ENCODE measurements at places on chromosomes 3 and 15. TPM values are rescaled to one million over a fixed set of nuclear protein-coding genes. Genes with fewer than 3 reads are reported as not detected.
A peak's percentile ranks its signal among the peaks of the same experiment; 100 is the strongest.

TM4SF4 gene
- total RNA-seq: 1.3 TPM

GATA2 gene
- total RNA-seq: 0.56 TPM

- no peak for DNase-seq
Observed at GRCh38 chr3:62493109-62493801, 119.9 kb upstream of the FEZF2 start.

DNA sequence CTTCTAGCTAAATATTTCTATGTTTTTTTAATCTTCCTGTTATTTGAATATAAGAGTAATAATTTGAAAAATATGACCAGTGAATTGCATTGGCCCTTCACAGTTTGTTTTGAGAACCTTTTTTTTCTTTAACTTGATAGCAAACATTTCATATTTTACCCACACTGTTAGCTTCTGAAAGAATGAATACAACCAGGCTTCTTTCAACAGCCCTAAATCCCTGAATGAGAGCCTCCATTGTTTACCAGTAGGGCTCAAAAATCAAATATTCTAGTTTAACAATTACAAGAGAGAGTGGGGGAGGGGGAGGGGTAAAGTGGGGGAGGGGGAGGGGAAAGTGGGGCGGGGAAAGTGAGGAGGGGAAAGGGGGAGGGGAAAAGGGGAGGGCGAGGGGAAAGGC lies 14.5 kb upstream of the TOP2B start:
- no peak for DNase-seq

GRCh38 chr3:156792945-156793344 lies 33.2 kb upstream of the LEKR1 start:
- DNase-seq: no peak

TMEM158 gene
- total RNA-seq: not detected

MUC20 gene
- total RNA-seq: 0.46 TPM

CLDN11 gene
- 0.29 TPM for total RNA-seq

SST gene
- not detected for total RNA-seq

DNA sequence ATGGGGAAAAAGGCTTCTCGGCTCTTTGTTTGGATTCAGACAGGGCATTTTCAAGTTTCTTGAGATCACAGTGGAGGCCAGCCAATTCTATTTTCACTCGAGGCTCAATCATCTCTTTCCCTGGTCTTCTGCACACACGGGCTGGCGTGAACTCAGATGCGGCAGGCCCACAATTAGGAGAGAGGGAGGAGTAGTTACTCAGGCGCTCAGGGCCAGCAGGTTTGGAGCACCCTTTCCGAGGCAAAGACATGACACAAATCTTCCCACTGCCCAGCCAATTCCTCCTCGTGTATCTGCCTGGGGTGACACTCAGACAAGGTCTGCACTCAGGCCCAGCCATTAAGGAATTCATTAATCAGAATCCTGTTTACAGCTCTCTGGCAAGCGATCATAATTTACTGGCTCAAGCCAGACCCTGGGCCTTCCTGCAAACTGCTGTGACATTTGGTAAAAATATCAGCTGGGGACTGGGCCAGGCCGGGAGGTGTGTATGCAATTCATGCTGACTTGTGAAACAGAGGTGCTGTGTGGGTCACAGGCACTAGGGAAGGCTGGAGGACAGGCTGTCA lies 68.1 kb upstream of the TLE3 start:
- DNase-seq: no peak

C3orf80 gene
- total RNA-seq: not detected

SPSB4 gene
- total RNA-seq: not detected

DNA sequence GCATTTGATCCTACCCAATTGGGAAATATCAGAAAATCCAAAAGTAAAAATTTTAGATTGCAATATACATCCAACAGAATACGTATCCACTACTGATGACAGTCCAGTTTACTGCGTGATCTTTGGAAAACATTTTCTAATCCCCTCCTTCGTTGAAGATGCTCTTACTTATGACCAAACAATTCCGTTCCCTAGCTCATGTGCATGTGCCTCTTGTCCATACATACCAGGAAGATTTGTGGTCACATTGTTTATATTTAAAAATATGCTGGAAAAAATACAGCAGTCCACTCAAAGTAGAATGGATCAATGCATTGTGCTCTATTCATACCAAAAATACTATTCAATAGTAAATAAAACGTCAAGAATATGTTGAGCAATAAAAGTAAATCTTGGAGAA lies 135.3 kb downstream of the CHL1 start:
- DNase-seq: no peak

GRCh38 chr15:68407886-68408881 lies 23.8 kb downstream of the ITGA11 start:
- DNase-seq: no peak

DNA sequence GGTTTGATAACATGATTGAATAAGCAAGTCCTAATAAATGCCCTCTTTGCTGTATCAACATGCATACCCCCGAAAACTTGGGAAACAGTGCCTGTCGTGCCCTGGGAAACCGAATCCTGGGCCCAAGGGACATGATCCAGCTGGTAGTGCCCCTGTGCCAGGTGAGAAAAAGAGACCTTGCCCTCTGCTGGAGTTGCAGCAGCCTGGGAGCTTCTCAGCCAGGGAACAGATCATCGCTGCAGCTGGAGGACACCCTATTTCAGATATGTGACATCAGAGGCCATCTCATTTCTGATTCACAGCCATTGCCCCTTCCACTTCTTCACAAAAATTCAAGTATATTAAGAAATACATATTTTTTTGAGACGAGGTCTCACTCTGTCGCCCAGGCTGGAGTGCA lies 32.3 kb downstream of the STOML1 start:
- DNase-seq: no peak

CILP gene
- 0.05 TPM for total RNA-seq

DNA sequence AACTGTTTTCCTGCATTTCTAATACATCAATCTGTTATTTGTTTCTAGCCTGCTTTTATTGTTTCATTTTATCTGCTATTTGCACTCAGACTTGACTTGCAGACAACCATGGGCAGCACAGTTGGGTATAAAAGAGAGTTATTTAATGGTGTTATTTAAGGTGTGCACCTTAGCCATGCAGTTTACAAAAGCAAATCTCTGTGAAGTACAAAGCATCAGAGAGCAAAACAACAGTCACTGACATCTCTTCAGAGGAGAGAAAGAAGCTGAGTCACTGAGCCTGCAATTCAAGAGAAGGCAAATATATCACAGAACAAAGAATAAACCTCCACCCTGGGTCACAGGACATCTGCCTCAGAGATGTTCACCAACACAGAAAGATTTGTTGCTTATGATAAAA lies 255.9 kb upstream of the ICE2 start:
- DNase-seq: no peak

KCNH8 gene
- 0.11 TPM for total RNA-seq

STAC gene
- not detected for total RNA-seq

SLC25A26 gene
- 22.0 TPM for total RNA-seq

ANKUB1 gene
- not detected for total RNA-seq

LMAN1L gene
- not detected for total RNA-seq

GRCh38 chr3:55331524-55331923 lies 155.6 kb downstream of the WNT5A start:
- no peak for DNase-seq

DNA sequence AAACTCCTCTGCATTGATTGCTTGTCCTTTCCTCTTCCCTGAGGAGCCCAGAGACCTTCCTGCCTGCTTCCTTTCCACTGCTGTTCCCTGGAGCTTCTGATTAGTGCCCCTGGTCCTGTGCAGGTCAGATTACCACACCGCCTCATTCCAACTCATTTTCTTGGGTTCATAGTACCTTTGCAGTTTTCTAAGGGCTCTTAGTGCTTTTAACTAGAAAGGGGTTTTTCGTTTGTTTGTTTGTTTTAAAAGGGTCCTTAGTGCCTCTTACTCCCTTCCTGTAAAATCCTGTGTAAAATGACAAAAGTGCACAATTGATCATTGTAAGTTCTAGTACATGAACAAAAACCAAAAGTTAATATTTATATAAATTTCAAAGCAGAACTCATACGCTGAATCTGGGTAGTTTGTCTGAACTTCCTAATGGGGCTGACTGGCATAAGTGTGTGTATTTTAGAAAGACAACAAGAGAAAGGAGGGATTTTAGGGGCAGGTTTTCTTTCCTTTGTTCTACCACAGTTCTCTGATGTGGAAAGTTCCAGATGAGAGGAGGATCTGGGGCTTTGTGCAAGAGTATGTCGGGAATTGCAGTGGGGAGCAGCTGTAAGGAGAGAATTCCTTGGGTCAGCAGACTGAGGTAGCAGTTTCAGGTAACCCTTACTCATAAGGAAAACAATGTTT lies 30.6 kb downstream of the SNRK start:
- no peak for DNase-seq

GRCh38 chr3:79140708-79141107 lies 627.1 kb downstream of the ROBO1 start:
- no peak for DNase-seq

EEFSEC gene
- total RNA-seq: 22.5 TPM

DNA sequence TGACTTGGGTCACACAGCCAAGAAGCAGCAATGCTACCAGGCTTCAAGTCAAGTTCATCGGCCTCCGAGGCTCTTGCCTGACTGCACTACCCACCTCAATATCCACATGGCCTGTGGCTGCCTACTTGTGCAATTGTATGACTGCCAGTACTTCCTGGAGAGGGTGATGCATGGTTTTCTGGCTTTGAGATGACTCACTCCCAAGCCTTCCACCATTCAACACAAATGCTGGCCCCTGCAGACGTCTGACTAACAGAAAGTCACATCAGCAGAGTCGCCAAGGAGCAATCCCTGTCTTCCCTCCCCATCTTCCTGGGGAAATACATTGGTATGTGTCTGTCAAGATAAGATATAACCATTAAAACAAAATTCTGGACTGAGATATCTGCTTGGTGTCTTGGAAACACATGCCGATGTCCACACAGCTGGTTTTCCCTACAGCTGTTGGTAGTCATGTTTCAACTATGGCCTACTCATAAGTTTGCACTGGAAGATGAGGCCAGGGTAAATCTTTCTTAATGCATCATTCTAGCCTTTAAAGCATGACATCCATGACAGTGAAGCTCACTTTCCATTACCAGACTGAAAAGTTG lies 79.6 kb upstream of the SPATA12 start:
- no peak for DNase-seq

TF gene
- total RNA-seq: 8.9 TPM

- peak; percentile 24 for DNase-seq
Observed at GRCh38 chr3:123480428-123480827, 31.5 kb upstream of the ADCY5 start.

DNA sequence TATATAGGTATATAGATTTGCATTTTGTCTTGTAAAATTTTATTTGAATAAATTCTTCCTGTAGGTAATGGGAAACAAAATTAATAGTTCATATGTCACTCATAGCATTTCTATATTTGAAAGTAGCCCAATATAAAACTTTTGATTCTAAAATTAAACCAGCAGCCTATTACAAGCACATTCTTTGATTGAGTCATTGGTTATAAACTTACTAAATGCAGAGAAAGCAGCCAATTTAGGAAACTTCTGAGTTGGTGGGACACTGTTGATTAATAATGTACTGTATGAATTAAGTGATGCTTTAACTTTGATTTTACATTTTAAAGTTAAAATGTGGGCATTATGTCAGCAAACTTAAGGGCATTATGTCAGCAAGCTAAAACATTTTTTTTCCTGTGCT lies 34.5 kb downstream of the NR1D2 start:
- no peak for DNase-seq

CFAP20DC gene
- 1.8 TPM for total RNA-seq

FGF7 gene
- total RNA-seq: 0.05 TPM

DNA sequence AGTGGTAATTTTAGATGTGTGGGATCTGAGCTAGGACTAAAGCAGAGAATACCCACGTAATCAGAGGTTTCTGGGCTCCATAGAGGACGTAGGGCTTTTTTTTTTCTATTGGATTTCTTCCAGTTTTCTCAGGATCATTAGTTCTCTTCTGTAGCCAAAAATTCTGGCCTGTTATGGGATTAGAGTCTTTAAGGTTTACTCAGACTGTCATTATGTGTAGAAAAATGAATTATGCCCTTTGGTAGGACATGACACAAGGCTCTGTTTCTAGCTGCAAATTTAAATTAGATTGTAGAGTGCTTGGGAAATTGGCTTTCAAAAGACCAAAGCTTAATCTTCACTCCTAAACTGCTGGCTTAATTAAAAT lies 1.9 kb downstream of the SETD5 start:
- DNase-seq: no peak

DNA sequence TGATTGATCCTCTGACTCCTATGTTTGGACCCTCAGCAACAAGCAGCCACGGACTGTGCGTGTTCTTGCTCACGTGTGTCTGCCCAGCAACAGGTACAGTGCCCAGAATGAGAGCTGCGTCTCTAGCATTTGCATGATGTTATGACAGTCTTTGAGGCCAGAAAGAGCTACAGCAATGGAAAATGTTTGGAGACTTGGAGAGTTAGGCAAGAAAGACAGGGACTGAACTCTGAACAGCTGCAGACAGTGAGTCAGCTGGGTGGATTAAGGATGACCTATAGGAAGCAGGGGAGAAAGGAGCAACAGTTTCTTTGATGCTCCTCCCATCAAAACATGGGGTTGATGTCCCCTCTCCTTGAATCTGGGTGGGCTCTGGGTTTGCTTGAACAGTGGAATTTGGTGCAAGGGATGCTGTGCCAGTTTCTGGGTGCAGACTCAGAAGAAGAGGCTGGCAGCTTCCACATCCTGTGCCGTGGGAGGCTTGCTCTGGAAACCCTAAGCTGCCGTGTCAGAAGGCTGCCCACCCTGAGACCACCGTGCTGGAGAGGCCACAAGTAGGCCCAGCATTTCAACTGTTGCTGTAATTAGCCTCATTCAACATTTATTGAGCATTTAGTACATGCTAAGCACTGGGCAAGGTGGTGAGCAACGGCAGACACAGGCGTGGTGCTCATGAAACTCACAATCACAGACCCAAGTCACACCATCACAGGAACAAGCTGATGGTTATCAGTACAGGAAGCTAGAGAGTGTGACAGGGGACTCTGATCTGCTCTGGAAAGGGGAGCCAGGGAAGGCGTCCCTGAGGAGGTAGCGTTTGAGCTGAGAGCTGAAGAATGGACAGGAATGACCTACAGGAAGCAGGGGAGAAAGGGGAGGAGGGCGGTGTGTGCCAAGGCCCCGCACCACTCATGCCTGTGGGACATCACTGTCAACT lies 21.7 kb downstream of the CCR9 start:
- no peak for DNase-seq

GRCh38 chr3:159643406-159643805 lies 345.2 kb upstream of the IL12A start:
- no peak for DNase-seq

- no peak for DNase-seq
Observed at GRCh38 chr3:38575279-38575843, 74.1 kb downstream of the SCN5A start.

- DNase-seq: no peak
Observed at GRCh38 chr3:139794469-139795265, 116.9 kb upstream of the NMNAT3 start.

- no peak for DNase-seq
Observed at GRCh38 chr15:76340803-76341365, 4.3 kb downstream of the ISL2 start.

DNA sequence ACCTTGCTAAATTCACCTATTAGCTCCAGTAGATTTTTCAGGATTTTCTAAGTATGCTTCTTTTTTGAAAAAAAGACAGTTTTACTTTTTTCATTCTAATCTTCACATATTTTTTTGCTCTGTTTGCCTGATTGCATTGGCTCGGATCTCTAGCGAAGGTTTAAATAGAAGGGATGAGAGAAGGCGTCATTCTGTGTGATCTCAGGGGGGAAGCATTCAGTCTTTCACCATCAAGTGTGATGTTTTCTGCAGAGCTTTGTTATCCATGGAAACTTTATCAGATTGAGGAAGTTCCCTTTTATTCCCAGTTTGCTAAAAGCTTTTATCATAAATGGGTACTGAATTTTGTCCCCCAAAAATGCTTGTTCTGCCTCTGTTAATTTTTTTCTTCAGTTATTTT lies 120.3 kb downstream of the LRRK1 start:
- no peak for DNase-seq

Measured in GM12878 (cell line).